ENCODE measurements at places on chromosomes 1 and 21.

GRCh38 chr1:10511494-10511885, 36.7 kb downstream of the PEX14 start:
- no peak for DNase-seq

- DNase-seq, result no peak
Measured at GRCh38 chr1:177223359-177223758, 52.6 kb downstream of the BRINP2 start.

GRCh38 chr21:46243325-46243724, 14.8 kb upstream of the LSS start:
- DNase-seq, result no peak

DNA sequence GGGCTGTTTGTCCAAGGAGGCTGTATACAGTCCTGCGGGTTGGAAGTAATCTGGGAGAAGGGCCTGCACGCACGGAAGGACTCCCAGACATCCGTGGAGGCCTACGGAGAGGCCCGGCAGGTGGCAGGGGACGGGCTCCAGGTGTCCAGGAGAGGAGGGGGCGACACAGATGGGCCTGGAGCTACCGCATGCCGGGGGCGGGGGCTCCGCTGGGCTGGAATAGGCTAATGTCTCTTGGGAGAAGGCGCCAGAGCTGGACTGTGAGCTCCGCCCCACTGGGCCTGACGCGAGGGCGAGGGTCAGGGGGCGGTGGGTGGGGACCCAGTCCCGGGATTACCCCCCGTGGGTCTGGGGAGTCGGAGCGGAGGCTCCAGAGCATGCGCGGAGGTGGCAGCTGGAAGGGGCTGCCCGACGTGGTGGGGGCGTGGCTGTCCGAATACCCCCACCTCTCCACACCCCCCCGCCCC, 659 bp downstream of the AGO1 start:
- peak; percentile 66 for DNase-seq

DNA sequence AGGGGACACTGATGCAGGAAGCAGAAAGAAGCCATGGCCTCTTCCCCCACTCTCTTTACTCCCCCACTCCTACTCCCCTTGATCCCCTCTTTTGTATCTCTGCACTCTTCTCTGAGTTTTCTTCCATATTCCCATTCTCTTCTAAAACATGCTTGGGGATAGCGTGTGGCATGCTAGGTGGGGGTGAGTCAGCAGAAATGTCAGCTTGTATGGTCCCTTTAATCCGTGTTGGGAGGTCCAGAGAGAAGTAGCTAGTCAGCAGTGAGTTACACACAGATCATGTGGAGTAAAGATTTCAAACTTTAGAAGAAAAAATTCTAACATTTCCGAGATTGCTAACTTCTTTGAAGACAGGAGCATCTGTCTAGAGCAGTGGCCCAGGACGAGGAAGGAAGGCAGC, 4.0 kb upstream of the KCNK1 start:
- no peak for DNase-seq

DNA sequence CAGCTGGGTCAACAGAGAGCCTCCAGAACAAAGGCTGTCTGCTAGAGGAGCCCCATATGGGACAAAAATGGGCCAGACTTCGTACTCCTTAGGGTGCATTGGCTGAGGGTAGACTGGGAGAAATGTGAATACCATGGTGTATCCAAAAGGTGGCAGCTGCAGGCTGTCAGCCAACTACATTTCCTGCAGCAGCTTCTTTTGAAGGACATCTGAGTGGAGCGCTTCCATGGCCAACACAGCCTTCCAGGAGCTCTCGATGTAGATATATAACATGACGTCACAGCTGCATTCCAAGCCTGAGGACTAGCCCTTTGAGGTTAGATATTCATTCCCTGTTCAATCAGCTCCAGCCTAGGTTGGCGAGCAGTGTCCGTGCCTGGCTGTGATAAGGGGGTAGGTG, 107.7 kb downstream of the MAB21L3 start:
- no peak for DNase-seq

DNA sequence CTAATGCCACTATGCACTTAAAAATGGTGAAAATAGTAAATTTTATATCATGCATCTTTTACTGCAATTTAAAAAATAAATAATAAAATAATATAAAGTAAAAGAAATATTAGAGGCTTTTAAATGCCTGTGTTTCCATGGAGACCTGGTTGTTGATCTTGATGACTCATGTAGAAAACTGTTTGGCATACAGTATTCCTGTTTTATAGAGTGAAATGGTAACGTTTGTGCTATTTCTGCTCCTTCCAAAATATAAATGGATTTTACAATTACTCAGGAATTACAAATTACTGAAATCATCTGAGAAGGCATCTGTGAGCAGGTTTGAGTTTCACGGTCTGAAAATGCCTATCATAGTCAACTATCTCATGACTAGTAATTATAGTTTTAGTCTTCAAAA, 98.4 kb upstream of the USP25 start:
- DNase-seq, result no peak

DNA sequence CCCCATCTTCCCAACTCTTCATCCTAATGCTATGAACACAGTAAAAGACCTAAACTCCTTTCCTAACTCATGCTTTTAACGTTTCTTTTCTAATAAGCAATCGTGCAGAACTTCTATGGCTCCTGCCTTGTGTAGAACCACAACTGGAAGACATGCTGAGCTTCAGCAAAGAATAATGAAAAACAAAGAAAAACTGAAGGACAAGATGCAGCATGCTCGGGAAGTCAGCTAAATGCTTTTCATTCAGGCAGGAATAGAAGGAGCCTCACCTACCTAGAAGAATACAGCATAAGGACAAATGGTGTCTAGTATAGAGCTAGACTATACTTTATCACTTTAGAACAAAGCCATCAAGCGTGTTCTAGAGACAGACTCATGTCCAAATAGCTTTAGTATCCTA, 45.9 kb downstream of the LUZP1 start:
- no peak for DNase-seq

GRCh38 chr21:33651965-33652680, 9.8 kb downstream of the ITSN1 start:
- no peak for DNase-seq

DNA sequence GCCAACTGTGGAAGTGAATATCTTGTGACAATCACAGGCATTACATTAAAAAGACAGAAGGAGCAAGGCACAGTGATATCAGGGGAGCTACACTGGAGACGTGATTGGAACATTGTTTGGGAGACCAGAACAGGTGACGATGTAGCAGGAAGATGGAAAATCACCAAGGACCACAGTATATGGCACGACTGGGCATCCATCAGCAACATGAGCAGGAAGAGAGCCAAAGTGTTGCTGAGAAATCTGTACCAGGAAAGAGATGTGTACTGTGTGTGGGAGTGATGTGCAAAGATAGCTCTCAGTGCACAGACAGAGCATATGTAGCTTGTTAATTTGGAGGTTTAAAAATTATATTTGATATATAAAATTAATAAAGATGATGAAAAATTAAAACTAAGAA, 790.6 kb upstream of the ADGRL2 start:
- no peak for DNase-seq

GRCh38 chr1:59502009-59502691, 205.3 kb downstream of the FGGY start:
- no peak for DNase-seq

All from stimulated activated CD4-positive, alpha-beta T cell treated with anti-CD3 and anti-CD28 coated beads, Interleukin-2, amount 100 ng/mL, for 24 hours (primary cell).